ENCODE measurements at places on chromosomes 12 and 14.

GRCh38 chr14:95998656-95999055, 40.5 kb upstream of the C14orf132 start:
- no peak for DNase-seq

DNA sequence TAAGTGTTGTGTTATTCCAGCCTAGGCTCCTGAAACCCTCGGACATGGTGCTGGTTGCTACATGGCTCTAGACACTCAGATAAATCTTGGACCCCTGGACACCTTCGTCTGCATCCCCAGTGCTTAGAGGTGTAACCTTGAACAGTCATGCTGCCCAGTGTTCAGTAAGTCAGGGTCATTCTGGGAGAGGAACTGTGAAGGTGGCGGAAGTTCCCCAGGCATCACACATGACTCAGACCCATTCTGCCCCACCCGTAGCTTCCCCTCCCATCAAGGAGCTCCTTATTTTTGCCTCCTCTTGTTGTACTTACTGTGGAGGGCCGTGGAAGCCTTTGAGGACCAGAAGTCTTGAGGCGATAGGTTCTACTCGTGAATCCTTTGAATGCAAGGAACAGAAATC, 18.1 kb upstream of the SSPN start:
- no peak for DNase-seq

GRCh38 chr14:101604935-101605780, 43.9 kb downstream of the DIO3 start:
- DNase-seq = peak; percentile 1

- DNase-seq = no peak
Measured at GRCh38 chr12:110798461-110798860, 48.3 kb upstream of the CCDC63 start.

- DNase-seq = no peak
Measured at GRCh38 chr14:105939810-105940508, 413.6 kb downstream of the TMEM121 start.

All from progenitor cell of endocrine pancreas (in vitro differentiated cells).